ENCODE measurements at places on chromosomes 12 and 14.

DNA sequence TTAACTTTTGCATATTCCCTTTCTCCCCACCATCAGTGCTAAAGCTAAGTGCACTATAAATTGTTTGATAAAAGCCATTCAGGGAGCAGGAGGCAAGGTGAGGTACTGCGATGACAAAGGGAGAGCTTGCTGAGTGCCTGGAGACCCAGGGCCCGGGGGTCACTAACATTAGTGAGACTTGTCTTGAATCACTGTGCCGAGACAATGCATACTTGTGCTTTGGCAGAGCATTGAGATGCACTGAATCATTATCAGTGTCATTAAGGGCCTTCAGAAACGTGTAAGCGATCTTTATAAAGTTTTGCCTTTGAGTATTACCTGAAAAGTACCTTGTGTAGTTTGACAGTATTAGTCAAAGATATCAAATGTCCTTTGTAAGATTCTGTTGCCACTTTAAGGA, 447.5 kb downstream of the PCNX1 start:
- DNase-seq = no peak

- no peak for DNase-seq
These were observed 1.6 kb upstream of the TXNRD1 start for GRCh38 chr12:104213952-104214351.

DNA sequence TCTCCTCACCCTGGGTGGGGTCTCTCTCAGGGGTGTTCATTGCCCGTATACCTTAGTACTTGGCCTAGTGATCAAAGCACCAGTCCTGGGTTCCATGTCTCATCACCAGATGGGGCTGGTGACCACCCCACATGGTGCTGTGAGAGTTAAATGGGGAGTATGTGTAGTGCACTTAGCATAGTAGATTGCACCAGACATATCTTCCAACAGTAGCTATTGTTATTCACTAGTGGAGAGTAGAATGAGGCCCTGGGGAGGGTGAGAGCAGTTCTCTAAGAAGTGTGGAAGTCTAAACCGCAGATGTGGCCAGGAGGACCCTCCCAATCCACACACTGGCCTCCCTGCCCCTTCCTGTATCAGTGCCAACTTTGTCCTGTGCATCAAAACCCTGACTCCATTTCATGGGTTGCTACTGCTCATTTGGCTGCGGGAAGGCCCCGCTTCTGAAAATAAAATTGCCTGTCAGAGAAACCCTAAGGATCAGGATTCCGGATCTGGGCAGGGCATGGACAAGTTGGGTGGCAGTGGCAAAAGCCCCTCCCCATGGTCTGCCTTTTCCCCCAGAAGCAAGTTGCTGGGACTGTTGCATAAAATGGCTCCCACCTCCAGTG, 4.4 kb downstream of the CD9 start:
- DNase-seq = no peak

GRCh38 chr14:68391311-68392014, 401.4 kb downstream of the ZFP36L1 start:
- no peak for DNase-seq

- DNase-seq = no peak
These were observed 3.6 kb downstream of the KRT83 start for GRCh38 chr12:52317468-52318052.

DNA sequence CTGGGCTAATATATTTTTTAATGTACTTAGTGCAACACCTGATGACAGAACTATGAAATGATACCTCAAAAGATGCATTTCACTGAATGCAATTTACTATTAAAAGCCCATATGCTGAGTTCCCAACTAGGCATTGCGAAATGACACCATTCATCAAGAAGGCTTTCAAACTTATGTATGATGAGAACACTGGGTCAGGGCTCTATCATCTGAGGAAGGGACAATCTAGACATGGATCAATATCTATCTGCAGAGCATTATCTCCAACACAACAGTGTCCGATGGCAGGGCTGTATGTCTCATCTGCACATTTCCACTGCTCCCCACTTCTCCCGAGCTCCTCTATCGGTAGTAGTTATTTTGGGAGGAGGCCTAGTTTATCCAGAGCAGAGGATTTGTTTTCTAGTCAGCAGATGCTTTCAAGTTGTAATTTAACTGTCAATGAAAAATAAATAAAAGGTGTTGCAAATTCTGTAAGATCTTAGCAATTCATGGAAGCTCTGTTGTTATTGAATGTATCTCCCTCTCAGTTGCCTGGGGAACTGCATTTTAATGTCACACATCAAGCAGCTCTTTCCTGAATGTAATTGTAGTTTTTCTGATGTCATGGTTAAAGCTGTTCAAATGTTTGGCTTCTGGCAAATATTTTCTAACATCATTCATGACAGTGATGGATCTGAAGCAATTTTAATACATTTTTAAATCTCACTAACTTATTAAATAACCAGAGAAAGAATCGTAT, 7.4 kb upstream of the GCH1 start:
- DNase-seq = no peak

DNA sequence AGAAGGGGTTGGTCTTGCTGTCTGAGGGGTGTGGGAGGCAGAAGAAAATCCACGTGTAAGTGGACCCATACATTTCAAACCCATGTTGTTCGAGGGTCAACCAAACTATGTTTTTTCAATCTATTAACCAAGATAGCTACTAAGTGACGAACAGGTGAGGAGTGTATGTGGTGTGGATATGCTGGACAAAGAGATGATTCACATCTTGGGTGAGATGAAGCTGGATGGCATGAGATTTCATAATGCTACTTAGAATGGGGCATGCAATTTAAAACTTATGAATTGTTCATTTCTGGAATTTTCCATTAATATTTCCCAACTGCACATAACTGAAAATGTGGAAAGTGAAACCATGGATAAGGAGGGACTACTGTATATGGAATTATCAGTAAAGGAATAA, 17.9 kb upstream of the KTN1 start:
- DNase-seq = no peak

DNA sequence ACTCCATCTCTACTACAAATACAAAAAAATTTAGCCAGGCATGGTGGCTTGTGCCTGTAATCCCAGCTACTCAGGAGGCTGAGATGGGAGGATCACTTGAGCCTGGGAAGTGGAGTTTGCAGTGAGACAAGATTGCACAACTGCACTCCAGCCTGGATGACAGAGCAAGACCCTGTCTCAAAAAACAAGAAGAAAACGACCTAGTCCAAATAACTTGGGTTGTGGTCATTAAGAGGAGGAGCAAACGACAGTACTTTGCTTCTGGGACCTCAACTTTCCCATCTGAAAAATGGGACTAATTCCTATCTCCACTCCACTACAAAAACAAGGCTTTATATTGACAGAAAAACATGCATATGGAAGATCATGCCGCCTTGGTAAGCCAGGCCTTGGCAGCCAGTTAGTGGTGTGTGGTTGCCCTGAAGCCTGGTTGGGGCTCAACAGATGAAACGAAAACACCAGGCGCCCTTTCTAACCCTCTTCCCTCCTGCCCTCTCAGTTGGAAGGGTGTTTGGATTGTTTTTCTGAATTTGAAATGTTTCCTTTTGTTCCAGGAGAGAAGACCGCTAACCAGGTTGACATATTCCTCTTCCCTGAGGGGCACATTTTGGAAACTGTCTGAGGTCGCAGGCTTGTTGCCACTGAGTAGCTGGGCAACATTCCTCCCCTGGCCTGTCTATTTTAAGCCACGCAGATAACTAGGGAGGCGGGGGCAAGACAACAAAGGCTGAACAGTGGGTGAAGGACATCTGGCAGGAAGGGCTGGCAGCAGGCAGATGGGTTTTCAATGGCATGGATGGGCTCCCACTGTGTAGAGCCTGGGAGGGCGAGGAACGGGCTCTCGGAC, 13.7 kb upstream of the VPS37B start:
- DNase-seq = no peak

DNA sequence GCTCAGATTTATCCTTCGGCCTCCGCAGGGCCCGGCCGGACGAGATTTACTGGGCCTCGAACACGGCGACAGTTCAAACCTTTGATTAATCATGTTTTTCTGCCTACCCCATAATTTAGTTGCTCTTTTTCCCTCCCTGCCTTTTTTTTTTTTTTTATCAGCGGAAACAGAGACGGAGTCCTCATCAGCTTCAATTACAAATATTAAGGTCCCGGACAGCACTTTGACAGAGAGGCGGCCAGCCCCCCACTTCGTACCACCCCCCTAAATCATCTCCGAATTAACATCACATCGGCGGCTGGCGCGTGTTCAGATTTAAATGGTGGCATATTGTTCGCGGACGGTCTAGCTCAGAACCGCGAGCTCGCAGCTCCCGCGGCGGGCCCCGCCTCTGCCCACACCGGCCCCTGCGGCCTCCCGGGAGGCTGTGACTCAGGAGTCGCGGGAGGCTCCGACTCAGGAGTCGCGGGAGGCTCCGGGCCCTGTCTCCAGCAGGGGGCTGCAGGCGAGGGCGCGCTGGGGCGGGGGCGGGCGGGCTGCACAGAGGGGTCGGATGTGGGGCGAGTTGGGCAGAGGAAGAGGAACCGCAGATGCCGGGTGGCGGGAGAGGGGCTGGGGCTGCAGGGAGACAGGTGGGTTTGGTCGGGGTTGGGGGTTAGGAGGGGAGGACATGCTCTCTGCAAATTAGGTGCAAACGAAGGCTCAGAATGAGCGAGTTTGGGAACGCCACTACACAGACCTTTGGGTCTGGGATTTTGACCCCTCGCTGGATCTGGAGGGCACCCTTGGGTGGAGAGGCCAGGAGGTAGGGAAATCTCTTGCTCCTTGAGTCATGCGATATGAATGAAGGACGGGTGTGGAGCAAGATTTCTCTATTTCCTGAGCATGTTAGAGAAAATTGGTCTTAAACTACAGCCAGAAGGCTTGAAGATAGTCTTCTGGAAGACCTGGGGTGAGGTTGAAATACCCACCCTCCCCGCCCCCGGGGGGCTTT, 19.6 kb upstream of the ATP5MC2 start:
- DNase-seq = peak; percentile 35

All from activated CD4-positive, CD25-positive, alpha-beta regulatory T cell treated with anti-CD3 and anti-CD28 coated beads, Interleukin-2, amount 50 U/mL, for 72 hours (primary cell).